ENCODE measurements at places on chromosomes 13 and 19.

DNA sequence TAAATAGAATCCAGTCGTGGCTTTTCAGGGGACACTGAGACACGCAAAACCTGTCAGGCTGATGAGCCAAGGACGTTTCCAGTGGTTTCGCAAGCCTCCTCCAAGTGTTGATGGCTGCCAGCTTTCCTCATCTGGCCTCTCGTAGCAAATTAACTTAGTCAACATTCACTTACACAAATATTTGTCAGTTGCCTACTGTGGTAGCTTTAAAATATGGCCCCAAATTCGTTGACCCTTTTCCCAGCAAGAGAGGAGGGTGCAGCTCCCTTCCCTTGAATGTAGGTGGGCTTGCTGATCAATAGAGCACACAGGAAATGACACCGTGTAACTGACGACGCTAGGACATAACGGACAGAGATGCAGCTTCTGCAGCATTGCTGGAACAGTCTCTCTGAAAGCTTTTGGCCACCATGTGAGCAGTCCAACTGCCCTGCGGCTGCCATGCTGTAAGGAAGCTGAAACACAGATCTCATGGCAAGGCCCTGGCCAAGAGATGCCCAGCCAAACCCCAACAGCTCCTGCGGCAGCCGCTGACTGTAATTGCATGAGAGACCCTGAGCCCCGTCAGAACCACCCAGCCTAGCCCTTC, 5.5 kb upstream of the RANBP3 start:
- no peak for DNase-seq

GRCh38 chr13:30884543-30884942, 21.5 kb upstream of the MEDAG start:
- DNase-seq: no peak

DNA sequence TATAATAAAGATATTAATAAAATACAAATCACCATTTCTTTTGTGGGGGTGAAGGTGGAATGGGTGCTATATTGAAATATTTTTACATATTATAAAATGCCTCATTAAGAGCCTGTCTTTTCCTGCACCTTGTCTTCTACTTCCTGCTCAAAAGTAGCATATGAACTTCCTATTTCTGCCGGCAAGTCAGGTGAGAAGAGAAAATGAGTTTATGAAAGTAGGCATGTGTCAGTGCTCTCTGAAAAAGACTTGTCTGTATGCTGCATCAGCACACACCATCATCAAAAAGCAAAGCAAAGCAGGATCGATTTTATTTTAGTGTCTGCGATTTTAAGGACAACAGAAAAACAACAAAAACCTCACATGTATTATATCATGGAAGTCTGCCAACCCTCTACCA, 114.2 kb downstream of the RAP2A start:
- no peak for DNase-seq

DNA sequence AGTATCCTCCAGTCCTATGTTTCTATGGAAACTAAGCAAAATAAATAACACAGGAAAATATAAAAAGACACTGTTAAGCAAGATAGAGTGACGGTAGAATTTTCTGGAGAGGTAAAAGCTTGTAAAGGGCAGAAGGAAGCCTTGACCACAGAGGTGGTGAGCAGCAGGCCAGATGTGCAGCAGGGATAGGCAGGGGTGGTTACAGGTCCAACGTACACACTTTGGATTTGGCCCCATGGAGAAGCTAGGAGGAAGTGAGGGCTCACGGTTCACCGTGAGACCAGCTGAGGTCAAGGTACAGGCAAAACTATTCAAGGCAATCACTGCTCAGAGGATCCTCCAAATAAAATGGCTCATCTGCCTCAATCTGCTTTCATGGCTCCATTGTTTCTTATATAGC, 242.8 kb downstream of the B3GLCT start:
- DNase-seq: no peak
